Stimulated activated CD4-positive, alpha-beta T cell treated with anti-CD3 and anti-CD28 coated beads, TNF-alpha, amount 100 ng/mL, for 24 hours (primary cell): ENCODE measurements at places on chromosomes 3 and 15.

- DNase-seq = no peak
These were observed 16.5 kb upstream of the SKOR1 start for GRCh38 chr15:67808821-67809220.

DNA sequence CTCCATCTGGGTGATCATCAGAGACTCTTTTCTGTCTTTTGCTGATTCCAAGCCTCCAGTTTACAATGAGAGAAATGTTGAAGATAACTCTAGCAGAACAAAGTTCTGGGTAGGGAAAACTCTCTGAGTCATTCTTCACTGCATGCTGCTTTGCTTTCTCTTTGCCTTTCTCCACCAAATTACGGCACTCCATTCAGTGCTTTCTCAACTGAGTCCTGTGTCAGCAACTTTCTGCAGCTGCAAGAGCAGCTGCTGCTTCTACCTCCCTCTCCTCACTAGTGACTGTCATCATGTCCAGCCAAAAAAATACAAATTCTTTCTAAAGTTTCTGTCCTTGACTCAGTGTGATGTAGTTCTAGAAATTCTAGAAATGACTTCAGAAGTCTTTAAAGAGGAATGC is 953.8 kb downstream of the IGSF11 start:
- DNase-seq = no peak

DNA sequence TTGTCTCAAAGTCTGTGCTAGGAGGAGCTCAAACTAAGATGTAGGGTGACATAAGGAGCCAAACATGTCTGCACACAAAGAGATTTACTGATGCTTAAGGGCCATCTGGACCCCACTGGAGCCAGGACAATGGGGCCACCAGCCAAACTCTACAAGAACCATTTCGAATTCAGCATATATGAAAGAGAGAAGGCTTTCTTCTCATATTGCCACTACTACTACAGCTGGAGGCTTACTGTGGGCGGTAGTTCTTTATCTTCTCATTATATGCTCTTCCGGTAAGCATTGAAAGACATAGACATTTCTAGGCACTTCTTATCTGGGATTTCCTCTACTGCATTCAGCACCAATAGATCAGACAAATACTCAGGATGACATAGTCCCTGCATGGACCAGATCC is 404.4 kb upstream of the PROK2 start:
- no peak for DNase-seq

DNA sequence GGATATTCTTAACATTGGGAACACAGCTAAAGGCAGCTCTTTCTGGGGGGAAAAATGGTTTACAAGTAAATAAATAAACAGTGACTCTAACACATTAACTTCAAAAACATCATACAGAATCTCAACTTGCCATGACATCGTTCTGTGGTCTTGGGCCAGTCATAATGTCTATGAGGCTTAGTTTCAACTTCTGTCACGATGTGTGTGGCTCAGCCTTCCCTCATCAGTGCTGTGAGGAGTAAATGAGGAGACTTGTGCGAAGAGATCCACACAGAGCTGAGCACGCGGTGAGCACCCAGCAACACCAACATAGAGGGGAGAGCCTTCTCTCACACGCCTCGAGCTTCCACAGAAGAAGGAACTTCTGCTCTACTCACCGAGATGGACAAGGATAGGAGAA is 49.0 kb downstream of the DZIP1L start:
- DNase-seq = no peak
